ENCODE measurements at places on chromosomes 13 and 19.

- no peak for DNase-seq
These were observed 392.5 kb downstream of the DIAPH3 start for GRCh38 chr13:59771272-59771671.

DNA sequence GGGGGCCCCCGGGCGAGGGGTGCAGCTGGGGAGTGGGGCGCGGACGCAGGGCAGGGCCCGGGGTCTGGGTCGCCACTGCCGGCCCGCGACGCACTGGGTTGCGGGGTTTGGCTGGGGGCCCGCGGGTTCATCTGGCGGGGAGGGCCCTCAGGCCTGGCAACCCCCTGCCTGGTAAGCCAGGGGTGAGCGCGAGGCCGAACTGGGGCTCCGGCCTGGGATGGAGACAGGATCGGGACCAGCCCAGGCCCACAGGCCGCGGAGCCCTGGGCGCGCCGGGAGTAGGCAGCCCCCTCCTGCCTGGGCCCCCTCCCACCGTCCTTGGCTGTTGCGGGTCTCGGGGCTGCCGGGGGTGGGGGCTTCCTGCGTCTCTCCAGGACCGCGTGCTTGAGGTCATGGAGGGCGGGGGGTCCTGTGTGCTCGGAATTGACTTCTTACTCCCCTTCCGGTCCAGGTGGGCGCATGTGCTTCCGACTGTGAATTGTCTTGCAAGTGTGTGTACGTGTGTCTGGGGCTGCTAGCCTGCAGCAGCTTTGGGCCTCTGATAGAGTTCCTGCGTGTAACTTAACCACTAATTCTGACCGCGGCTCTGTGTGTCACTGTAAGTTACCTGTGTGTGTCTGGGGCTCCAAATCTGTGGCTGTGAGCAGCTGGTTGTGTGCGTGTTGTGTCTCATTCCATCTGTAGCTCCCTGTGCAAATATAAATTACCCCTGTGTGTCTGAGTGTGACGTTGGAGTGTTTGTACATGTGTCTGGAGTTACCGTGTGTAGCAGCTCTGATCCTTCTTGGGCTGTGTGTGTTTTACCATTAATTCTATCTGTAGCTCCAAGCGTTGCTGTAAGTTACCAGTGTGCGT lies 751 bp downstream of the GRAMD1A start:
- no peak for DNase-seq

DNA sequence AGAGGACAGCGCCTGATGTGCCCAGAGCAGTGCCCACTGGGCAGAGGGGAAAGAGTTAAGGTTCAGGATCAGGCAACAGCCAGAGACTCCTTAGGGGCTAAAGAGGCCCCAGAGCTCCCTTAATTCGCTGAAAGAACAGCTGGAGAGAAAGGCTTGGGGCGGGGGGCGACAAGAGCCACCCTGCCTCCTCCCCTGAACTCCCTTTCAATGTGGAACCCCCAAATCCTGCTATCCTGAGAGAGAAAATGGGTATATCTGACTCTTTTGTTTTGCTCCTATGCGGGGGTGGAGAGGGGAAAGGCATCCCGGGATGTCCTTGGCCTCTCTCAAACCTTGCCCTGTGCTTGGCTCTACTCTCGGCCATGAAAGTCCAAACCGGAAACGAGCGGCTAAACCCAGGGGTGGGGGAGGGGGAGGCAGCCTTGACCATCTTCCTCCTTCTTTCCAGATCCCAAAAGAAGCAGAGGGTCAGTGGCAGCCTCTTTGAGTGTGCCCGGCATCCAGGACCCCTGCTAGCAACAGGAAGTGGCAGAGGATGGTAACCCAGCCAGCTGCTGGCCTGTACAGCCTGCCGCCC lies 4.7 kb downstream of the PRKACA start:
- no peak for DNase-seq

DNA sequence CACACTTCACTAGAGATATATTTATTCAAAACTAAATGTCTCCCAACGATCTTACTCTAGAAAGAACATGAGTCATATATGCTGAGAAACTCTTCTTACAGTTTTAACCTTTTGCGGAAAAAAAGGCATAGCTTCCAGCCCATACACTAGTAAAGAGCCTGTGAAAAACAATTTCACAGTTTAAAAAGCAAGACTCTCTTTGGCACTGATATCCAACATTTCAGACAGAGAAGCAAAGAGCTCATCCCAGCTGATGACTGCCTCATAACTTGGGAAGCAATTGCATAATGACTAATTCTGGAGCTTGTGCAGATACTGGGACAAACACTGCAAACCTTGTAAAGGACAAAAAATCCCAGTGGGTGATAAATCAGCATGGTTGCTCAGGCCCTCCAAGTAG lies 88.0 kb downstream of the ENOX1 start:
- no peak for DNase-seq
